Activated CD4-positive, alpha-beta T cell treated with anti-CD3 and anti-CD28 coated beads for 36 hours (primary cell): ENCODE measurements at places on chromosomes 5 and 9.

GRCh38 chr5:129963359-129963758, 59.1 kb downstream of the CHSY3 start:
- DNase-seq, result no peak

DNA sequence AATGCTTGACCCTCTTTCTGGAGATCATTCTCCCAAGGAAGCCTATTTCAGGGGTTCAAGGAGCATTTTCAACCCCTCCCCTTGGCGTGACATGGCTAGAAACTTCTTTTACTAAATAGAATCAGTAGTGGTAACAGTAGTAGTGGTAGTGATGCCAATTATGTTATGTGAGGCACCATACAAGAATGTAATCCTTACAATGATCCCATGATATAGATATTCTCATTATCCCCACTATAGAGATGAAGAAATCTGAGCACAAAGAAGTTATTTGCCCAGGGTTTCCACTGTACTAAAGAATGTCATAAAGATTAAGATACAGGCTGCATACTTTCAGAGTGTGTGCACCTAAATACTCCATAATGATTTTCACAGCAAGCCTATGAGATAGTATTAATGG, 155.4 kb upstream of the CLINT1 start:
- DNase-seq, result no peak

- DNase-seq, result no peak
These were observed 104.9 kb upstream of the RAPGEF1 start for GRCh38 chr9:131844745-131845118.

GRCh38 chr9:129398961-129399633, 221.0 kb upstream of the IER5L start:
- no peak for DNase-seq

GRCh38 chr9:107309271-107309670, 26.2 kb downstream of the RAD23B start:
- DNase-seq, result no peak
